ENCODE measurements at places on chromosomes 11 and 22.

DNA sequence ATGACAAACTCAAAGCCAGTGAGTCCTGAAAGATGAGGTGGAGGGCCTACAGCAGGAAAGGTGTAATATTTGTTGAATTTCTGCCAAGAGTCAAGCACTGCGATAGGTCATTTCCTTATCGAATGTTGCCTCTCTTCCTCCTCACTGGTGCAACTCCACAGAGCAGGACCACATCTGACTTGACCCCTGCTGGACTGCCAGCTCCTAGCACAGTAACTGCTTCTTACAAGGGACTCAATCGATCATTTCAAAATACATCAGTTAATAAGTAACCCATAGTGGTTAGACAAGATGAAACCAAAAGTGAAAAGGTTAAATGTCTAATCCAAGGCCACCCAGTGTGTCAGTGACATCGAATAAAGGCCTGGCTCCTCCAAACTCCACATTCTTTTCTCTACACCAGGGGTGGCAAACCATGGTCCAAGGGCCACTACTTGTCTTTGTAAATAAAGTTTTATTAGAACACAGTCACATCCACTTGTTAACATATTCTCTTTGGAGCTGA is 98.5 kb upstream of the CSNK2A3 start:
- DNase-seq = no peak

GRCh38 chr11:1884303-1884700 is 7.4 kb downstream of the PRR33 start:
- DNase-seq = no peak

GRCh38 chr22:20807315-20807752 is 33.4 kb downstream of the SERPIND1 start:
- peak; percentile 88 for DNase-seq

- no peak for DNase-seq
Measured at GRCh38 chr11:9146477-9146876, 55.1 kb upstream of the SCUBE2 start.

DNA sequence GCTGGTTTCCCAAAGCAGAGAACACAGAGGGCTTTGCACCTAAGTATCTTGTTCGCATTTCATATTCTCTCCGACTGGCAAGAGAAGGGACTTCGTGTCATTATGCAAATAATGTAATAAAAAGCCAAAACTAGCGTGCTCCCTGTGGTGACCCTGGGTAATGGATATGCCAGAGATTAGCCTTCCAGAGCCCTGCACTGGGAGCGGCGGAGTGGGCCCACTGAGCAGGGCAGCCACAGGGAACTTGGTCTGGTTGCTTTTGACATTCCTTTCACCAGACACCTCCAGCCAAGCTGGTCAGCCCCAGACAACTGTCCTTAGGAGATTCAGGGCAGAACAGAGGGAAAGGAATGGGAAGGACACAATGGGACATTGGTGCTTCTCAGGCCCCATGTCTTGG is 56.1 kb downstream of the FLI1 start:
- DNase-seq = no peak

DNA sequence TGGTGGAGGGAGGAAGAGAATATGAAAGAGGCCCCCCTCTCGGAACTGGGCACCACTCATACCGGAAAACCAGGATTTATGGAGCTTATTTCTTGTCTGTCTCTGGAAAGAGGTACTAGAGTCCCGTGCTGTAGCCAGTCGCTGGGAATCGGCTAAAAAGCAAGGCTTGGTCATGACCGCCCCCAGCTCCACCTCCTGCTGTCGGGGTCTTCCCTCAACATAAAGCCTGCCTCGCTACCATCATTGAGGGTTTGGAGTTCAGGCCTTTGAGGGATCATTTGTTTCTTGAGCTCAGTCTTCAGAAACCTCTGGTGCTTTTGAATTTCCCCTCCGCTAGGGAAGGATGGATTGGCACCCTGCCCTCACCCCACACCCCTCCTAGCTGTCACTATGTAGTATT is 97.1 kb downstream of the TSPAN18 start:
- no peak for DNase-seq

Measured in hepatic stellate cell (primary cell).